ENCODE measurements at places on chromosomes 5 and 9.

DNA sequence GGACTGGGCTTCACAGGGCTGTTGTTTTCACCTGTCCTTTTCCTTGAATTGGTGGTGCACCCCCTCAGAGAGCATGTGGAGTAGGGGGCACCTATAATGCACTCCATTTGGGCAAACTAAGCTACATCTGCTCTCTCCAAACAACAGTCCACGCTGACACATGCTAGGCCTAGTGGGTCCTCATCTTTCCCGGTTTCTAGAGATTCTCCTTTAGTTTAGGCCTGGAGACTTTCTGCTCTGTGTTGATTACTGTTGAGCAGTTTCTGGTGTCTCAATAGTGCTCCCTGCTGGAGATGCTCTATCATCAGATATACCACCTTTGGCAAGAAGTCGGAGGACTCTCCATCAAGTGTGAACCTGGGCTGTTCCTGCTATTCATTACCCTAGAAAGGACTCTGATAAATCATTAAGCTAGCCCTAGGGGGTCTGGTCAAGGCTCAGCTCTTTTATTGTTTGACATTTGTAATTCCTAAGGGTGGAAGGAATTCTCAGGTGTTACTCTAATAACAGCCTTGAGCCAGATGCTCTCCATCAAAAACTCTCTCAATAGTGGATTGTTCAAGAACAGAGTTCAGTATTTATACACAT lies 64.0 kb upstream of the FYB1 start:
- DNase-seq: no peak

DNA sequence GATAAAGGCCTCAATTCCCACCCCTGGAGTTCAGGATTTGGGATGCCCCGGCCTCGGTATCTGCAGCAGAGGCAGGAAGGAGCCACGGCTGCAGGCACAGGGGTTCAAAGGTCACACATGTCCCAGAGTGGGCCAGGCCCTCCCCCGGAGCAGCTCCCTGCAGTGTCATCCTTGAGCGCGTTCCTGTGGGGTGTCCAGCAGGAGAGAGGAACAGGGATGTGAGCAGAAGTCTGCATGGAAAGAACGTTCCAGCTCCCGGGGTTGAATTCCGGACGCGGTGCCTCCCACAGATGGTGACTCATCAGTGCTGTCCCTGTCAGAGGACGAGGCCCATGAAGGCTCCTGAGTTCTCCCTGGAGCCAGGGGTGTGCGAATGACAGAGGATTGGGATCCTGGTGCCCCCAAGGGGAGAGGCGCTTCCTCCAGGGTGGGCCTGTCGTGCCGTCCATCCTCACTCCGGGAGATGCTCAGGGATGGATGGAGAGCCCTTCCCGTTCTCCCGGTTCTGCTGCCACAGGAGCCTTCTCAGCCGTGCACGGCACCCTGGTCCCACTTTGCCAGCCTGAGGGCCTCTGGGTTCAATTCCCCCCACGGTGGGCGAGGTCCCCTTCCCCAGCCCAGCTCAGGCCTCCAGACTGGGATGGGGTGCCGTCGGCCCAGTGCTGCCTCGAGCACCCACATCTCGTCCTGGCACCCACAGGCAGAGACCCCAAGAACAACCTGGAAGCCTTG lies 3.1 kb downstream of the LCN1 start:
- no peak for DNase-seq

GRCh38 chr5:2217219-2217618 lies 334.5 kb upstream of the IRX4 start:
- no peak for DNase-seq

DNA sequence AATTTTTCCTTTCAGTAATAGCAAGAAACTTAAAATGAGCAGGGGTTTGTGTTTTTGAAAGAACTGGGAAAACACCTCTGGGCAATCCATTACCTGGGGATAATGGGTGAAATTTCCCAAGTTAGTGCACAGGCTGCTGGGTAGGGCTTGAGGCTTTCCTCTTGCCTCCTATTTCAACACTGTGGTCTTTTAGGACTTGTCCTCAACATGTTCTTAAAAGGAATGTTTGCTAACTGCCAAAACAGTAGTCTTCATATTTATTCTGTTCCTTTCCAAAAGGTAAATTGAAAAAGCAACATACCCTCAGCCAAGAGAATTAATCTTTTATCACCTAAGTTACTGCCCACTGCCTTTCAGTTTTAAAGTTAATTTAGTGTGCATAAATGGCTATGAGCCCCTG lies 158.3 kb upstream of the CCDC152 start:
- DNase-seq: no peak

- DNase-seq: no peak
Measured at GRCh38 chr9:32906213-32906612, 95.2 kb downstream of the APTX start.

DNA sequence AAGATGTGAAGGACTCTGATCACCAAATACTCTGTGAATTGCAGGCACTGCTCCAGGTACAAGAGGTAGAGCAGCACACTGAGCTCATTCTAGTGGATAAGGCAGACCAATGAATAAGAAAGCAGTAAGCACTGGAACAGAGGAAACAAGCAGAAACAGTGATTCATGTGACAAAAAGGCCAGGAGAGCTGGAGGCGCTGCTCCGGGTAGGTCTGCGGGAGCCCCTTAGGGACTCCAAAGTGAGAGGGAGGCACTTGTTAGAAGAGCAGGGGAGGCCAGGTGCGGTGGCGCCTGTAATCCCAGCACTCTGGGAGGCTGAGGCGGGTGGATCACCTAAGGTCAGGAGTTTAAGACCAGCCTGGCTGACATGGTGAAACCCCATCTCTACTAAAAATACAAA lies 231.6 kb upstream of the NFIL3 start:
- DNase-seq: no peak

DNA sequence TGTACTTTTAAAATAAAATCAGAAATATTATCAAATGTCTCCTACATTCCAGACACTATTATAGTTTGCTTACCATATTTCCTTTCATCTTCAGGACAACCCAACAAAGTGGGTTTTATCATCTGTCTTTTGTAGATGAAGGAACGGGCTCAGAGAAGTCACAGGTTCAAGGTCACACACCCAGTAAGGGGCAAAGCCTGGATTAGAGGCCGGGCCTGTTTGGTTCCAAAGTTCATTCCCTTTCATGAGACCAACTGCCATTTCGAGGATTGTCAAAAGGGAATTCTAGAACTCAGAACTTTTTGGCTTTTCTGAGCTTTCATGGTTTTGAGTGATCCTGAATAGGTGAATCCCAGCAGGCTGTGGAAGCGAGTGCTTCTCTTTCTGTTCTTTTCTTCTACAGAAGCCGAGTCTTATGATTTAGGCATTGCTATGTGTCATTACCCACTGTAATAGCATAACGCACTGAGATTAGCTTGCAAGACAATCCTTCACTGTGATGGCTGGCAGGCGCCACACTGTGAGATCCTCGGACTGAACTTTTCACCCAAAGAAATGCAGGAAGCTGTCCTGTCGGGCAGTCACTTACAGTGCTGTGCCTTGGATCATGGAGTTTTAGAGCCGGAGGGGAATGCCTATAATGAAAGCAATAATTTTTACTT lies 43.8 kb upstream of the ANKH start:
- DNase-seq: no peak

DNA sequence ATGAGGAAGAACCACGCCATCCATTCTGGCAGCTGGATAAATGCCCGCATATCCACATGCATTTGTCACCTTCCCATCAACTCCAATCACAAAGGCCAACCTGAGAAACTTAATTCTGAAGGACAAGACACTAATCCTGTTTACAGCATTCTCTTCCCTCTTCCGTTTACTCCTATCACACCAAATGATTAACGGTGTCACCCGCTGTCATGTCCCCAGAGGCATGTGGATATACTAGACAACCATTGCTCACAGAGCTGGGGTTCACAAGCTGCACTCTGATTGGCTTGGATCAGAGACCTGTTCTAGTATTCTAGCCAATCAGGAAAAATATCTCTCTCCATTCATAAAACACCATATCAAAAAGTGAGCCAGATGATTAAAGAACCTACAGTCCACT lies 3.6 kb downstream of the MACROH2A1 start:
- no peak for DNase-seq

- no peak for DNase-seq
Measured at GRCh38 chr9:135533113-135533512, 11.9 kb downstream of the LCN1 start.

DNA sequence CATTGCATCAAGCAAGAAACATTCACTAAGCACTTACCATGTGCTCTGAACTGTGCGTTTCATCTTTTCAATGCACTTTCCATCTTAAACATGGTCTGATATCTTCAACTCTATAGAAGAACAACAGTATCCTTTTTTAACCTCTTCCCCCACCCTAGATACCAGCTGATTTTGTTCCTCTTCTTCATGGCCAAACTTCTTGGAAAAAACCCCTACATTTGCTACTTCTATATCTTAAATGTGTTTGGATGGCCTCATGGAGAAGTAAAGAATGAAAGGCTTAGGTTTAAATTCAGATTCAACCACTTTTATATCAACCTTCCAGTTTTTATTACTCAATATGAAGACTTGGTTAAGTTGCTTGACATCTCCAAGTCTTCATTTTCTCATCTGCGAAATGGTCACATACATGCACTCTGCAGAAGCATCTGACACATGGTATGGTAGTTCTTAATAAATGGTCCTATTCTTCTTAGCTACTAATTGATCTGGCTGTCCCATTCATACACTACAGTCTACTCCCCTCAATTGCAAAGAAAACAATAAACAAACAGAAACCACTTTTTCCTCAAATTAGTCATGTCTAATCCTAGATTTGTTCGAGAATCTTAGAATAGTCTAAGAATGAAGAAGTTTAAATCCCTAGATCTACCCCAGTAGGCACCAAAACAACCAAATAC lies 59.4 kb downstream of the FYB1 start:
- no peak for DNase-seq

GRCh38 chr5:157068339-157068738 lies 9.4 kb upstream of the HAVCR1 start:
- no peak for DNase-seq

- DNase-seq: no peak
Measured at GRCh38 chr5:87121304-87122150, 146.2 kb upstream of the RASA1 start.

- DNase-seq: no peak
Measured at GRCh38 chr5:72355706-72356299, 35.6 kb downstream of the PTCD2 start.

DNA sequence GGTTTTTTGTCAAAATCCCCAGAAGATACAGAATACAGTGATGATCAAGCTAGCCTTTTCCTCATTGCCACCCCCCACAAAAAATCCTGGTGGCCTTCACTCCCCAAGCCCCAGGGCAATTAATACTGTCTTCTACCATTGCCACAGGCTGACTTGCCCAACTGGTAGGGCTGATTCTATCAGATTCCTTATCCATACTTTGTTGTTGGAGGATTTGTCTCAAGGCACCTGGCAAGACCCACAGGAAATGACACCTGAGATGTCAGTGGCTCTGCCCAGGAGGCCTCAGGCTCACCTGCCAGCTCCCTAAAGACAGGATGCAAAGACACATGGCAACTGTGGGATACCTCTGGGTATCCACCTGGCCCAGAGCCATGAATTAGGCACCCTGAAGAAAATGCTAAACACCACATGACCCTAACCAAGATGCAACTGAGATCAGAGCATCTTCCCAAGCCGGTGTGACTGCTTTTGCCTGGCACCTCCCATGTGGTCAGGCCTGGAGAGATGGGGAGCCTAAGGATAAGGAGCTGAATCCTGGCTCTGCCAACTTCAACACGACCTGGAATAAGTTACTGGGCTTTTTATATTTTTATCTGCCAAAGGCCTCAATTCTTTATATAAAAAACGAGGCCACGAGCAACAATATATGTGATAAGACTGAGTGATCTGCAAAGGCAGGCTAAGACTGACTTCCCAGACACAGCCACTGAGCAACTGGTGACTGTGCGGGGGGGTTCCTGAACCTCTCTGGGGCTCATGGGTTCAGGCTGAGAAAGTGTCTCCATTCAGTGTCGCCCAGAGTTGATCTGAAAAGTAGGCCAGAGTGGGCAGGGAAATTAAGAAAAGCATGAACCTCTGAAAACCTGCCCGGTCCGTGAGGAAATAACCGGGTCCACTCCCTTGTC lies 944 bp downstream of the ATOX1 start:
- no peak for DNase-seq

DNA sequence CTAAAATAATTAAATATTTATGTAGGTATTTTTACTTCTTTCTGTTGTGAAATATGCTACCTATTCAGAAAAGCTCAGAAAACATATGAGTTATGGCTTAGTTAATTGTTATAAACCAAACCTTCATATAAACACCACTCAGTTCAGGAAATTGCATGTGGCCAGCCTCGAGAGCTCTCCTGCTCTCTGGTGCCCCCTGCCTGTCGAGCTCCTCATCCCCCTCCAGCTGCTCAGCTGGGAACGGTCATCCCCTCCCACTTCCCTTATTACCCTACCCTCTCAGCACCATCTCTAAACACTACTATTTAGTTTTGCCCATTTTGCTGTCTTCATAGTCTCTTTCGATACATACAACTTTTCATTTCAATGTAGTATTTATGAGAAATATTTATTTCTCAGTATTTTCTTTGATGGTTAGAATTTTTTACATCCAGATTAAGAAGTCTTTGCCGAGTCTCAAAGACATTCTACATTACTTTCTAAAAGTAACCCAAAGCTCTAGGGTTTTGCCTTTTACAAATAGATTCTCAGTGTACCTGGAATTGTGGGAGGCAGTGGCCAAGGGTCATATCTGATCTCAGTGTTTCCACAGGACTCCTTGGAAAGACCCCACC lies 51.2 kb upstream of the SEMA4D start:
- DNase-seq: no peak

DNA sequence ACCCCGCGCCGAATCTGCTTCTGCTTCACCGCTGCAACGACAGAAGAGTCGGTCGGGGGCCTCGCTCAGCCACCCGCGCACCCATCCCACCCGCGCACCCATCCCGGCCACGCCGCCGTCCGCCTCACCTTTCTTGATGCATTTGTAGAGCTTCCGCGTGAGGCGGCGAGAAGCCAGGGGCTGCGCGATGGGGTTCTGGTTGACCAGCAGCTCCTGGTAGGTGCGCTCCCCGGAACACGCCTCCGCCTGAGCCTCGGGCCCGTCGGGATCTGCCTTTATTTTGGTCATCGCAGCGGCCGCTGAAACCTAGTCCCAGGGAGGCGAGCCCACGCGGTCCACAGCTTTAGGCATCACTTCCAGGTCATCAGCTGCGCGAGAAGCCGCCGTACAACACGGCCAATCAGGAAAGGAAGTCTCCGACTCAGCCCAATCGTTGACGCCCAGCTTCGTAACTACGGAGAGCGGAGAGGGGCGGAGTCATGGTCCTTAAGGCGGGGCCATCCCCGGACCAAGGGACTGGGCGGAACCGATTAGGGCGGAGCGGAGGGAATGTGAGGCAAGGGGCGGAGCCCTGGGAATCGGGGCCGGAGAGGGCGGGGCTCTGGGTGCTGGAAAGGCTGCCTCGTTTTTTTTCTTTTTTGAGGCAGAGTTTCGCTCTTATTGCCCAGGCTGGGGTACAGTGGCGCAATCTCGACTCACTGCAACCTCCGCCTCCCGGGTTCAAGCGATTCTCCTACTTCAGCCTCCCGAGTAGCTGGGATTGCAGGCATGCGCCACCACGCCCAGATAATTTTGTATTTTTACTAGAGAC lies at the start of gene NHP2:
TSS of gene NHP2 (minus strand) at position 356 of the 811 bp plus-strand sequence. CDS start at position 288, 68 bp downstream.
- peak; percentile 89 for DNase-seq

DNA sequence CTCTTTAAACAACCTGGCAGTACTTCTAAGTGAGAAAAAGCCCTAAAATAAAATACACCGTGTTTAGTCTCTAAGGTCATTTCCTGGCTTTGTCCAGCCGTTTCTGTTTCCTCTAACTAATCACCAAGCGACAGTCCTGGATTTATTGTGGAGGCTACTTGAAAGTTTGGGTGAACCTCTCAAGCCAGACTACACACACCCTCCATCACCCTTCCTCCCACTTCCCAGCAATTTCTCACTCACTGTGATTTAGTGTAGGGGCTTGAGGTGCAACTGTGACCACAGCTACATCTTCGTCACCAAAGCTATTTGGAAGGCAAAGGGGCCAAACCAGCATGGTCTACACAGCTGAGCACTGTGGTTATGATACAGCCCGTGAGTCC lies 240.0 kb upstream of the SLC24A2 start:
- DNase-seq: no peak

All from esophagus squamous epithelium (tissue), 5 donors.